Inflammatory macrophage treated with lipopolysaccharide for 4 hours (primary cell): ENCODE measurements at places on chromosomes 4 and X.

DNA sequence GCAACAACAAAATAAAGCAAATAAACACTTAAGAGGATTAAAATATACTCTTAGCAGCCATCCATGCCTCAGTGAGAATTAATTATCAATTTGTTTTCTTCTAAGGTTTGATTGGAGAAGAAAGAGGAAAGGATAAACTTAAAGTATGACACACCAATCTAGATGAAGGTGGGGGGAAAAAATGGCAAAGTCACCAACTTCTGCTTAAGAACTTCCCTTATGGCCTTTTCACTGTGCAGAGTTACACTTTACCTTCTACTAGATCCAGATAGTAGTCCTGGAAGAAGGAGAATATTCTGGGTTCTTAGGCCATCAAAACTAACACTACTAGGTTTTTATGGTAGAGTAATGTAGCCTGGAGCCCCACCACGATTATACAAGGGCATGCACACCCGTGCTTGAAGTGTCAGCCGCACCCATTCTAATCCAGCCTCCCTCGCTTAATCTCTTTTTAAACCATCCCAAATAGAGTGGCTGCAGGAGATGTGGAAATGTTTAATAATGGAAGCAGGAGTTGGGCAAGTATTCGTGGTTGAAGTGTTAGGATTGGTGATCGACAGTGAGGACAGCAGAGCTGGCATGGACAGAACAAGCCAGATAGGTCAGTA, 14.1 kb downstream of the ENPEP start:
- no peak for DNase-seq

DNA sequence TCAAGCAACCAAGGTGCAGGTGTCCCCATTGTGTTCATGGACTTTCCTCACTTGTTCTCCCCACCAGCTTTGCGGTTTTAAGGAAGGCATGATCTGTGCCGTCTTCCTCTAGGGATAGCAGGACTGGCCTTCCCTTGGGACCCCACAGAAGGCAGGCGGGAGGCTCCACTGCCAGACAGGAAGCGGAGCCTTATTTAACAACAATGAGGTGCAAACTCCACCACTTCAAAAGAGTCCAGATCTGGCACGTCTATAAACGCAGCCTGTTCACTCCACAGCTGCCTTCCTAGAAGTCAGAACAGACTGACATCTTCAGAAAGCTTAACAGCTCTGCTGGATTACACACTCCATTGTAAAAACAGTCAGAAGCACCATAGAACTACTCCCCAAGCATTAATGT, 1.7 kb upstream of the GPR143 start:
- DNase-seq, result no peak

- no peak for DNase-seq
Observed at GRCh38 chrX:104310657-104311254, 56.0 kb upstream of the ESX1 start.

DNA sequence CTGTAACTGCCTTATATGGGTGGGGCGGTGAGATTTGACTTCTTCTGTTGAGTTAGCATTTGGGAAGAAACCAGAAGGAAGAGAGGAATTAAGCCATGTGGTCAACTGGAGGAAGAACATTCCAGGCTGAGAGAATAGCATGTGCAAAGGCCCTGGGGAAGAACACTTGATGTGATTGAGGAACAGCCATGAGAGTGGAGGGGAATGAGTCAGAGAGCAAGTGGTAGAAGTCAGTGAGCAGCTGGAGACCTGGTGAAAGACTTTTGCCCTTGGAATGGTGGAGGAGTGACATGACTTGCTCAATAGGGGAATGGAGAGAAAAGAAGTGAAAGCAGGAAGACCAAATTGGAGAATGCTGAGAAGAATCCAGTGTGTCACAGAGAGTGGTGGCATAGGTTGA, 327.8 kb upstream of the HAND2 start:
- no peak for DNase-seq

DNA sequence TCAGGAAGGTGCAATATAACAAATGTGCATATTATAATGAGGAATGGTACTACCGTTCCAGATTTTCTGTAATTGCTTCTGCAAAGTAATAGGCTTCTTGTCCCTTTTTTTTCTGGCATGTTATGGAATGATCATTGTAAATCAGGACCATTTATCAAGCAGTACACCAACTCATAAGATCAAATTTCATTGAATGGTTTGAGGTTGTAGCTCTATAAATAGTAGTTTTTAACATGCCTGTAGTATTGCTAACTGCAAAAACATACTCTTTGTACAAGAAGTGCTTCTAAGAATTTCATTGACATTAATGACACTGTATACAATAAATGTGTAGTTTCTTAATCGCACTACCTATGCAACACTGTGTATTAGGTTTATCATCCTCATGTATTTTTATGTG, 12.6 kb downstream of the IBSP start:
- no peak for DNase-seq

GRCh38 chr4:43709443-43709842, 739.2 kb downstream of the KCTD8 start:
- DNase-seq, result no peak
